DMS79 (cell line): ENCODE measurements at places on chromosomes 11 and 22.

DNA sequence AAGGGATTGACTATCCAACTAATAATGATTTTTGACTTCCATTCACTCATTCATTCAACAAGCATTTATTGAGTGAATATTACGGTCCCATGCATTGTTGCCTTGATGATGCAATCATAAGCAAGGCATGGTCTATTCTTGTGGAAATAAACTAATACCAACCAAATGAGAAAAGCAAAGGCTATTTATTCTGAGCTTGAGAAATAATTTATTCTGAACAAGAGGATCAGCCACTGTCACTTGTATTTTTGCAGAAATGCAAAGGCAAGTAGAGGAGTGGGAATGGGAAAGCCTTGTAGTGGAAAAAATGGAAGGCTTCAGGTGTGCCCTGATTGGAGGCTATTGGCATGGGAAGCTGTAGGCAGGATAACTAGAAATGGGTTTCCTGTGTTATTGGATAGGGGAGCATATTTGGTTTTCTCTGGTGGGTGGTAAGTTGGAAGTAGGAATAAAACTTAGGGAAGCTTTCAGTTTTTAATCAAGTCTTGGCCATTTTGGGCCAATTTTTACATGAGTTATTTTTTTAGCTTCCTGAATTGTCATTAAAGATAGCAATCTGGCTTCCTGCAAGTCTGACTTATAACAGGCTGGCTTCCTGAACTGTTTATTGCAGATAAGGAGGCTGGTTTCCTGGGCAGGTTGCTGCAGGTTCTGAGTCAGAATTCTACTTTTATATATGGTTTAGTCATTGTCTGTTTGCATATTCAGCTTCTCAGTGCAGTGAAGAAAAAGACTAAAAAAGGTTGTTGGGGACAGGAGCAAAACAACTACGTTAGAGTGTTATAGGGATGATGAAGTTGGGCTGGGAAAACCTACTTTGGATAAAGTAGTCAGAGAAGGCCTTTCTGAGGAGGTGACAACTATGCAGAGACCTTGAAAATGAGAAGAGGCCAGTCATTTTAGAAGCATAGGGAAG is 106.7 kb downstream of the APIP start:
- DNase-seq = no peak

DNA sequence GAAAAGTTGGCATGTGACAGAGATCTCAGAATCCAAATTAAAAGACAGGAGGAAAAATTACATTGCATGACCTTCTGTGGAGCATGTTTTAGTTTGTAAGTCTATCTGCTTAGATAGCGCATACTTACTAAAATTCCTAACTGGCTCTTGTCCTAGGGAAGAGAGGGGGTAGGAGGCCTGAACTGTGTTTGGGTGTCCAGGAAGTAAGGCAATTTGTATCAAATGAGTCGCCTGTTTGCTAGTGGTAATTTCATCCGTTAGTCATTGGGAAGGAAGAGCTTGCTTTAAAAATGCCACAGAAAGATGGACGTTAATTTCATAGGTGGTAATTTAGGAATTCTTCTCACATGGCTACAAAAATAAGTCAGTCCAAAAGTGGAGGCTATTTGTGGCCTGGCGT is 18.5 kb downstream of the GRK3 start:
- DNase-seq = no peak

GRCh38 chr11:15412054-15412453 is 297.3 kb downstream of the INSC start:
- DNase-seq = peak; percentile 33

DNA sequence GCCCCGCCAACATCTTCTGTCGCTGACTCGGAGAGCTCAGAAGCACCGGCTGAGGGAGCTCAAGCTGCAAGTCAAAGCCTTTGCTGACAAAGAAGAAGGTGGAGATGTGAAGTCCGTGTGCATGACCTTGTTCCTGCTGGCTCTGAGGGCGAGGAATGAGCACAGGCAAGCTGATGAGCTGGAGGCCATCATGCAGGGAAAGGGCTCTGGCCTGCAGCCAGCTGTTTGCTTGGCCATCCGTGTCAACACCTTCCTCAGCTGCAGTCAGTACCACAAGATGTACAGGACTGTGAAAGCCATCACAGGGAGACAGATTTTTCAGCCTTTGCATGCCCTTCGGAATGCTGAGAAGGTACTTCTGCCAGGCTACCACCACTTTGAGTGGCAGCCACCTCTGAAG is 6.7 kb downstream of the RAG1 start:
- DNase-seq = no peak

GRCh38 chr11:13958641-13959400 is 3.7 kb upstream of the SPON1 start:
- no peak for DNase-seq

GRCh38 chr11:133896642-133897330 is 51.5 kb upstream of the SPATA19 start:
- DNase-seq = no peak

GRCh38 chr11:123062892-123063825 is 1.2 kb upstream of the HSPA8 start:
- peak; percentile 84 for DNase-seq

GRCh38 chr22:50544078-50544745 is 1.5 kb upstream of the KLHDC7B start:
- DNase-seq = no peak

DNA sequence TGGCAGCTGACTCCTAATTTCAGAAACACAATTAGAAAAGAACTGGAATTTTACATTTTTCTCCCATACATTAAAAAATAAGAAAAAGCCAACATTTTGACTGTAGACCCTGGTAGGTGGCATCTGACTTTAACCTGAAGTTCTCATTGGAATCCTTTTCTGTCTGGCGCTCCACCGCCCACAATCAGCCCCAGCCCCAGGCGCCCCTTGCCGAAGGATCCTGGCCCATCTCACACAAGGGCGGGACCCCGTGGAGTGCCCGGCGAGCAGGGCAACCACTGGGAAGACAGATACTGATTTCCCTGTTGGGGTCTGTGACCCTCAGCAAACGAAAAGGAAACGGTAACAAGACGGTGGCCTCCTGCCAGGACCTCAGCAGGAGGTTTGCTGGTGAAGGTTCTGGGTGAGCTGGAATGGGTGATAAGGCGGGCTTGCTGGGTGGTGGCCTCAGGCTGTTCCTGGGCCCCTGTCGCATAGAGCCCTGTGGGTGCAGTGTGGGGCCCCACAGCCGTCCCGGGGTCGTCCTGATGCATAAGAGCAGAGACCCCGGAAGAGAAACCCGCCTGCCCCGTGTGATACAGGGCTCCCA is 15.7 kb downstream of the TSPO start:
- DNase-seq = no peak

DNA sequence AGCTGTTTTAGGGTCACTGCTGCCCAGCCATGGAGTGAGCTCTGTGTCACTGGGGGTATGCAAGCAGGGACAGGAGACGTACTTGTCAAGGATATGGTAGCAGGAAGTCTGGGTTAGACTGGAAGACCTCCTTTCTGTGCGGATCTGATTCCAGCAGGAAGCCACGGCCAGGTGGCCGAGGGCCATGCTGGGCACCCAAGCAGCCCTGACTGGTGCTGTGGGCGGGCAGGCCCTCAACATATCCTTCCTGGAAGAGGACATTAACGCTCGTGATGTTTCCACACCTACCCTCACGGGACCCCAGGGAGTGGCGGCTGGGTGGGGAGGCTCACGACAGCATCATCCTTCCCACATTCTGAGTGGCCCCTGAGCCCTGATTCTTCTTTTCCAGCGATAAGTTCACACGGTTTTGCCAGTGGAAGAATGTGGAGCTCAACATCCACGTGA is 8.7 kb upstream of the ANKRD13D start:
- no peak for DNase-seq

GRCh38 chr11:5473921-5474320 is 14.6 kb upstream of the OR52D1 start:
- no peak for DNase-seq

DNA sequence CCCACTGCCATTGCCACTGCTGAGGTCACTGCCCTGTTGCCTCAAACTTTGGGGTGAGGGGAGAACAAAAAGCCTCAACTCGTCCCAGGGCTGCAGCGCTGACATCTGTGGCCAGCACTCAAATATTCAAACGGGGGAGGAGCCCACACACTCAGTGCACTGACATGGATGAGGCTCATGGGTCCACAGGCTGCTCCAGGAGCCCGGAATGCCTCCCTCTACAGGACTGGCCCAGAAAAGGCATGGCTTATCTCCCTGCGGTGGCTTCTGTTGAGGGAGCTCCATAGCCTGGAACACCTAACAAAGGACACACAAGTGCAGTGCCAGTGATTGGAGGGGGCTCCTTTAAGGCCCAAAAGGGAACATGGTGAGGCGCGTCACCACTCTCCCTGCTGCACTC is 341.1 kb upstream of the LUZP2 start:
- DNase-seq = no peak

GRCh38 chr11:102220728-102221467 is 96.4 kb upstream of the BIRC3 start:
- DNase-seq = no peak

GRCh38 chr11:122709039-122709760 is 53.7 kb downstream of the UBASH3B start:
- DNase-seq = no peak

- no peak for DNase-seq
Observed at GRCh38 chr11:17967661-17968060, 45.2 kb downstream of the SERGEF start.

DNA sequence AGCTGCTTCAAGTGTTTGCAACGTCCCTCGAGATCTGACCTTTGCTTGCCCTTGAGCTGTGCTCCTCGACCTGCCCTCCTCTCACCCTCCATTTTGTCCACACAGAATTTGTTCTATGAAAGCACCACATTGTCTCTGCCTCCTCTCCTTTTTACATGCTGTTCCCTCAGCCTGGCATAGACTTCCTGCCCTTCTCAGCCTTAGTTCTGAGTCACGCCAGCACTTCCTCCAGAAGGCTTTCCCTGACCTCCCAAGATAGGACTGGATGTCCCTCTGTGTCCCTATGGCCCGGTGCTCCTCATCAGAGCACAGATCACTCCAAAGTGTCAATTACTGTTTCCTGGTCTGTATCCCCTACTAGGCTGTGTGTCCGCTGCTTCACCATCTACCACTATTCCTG is 16.2 kb downstream of the JHY start:
- no peak for DNase-seq

GRCh38 chr11:106399076-106399511 is 321.6 kb downstream of the AASDHPPT start:
- DNase-seq = no peak
